Inflammatory macrophage treated with lipopolysaccharide for 1 hour (primary cell): ENCODE measurements at places on chromosomes 6 and 20.

GRCh38 chr6:33668914-33669313, 42.6 kb downstream of the UQCC2 start:
- no peak for DNase-seq

DNA sequence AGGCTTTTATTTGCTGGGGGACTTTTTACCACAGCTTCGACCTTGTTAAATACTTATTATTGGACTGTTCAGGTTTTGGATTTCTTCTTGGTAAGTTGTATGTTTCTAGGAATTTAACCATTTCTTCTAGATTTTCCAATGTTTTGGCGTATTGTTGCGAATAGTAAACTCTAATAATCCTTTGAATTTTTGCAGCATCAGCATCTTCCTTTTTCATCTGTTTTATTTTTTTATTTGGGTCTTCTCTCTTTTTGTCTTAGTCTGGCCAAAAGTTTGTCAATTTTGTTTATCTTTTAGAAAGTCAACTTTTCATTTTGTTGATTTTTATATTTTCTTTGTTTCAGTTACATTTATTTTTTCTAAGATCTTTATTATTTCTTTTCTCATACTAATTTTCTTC, 1272.0 kb downstream of the HACE1 start:
- no peak for DNase-seq

GRCh38 chr20:58408603-58409246, 19.7 kb downstream of the VAPB start:
- no peak for DNase-seq

- DNase-seq = no peak
These were observed 183.4 kb downstream of the ADGRG6 start for GRCh38 chr6:142485256-142485655.

DNA sequence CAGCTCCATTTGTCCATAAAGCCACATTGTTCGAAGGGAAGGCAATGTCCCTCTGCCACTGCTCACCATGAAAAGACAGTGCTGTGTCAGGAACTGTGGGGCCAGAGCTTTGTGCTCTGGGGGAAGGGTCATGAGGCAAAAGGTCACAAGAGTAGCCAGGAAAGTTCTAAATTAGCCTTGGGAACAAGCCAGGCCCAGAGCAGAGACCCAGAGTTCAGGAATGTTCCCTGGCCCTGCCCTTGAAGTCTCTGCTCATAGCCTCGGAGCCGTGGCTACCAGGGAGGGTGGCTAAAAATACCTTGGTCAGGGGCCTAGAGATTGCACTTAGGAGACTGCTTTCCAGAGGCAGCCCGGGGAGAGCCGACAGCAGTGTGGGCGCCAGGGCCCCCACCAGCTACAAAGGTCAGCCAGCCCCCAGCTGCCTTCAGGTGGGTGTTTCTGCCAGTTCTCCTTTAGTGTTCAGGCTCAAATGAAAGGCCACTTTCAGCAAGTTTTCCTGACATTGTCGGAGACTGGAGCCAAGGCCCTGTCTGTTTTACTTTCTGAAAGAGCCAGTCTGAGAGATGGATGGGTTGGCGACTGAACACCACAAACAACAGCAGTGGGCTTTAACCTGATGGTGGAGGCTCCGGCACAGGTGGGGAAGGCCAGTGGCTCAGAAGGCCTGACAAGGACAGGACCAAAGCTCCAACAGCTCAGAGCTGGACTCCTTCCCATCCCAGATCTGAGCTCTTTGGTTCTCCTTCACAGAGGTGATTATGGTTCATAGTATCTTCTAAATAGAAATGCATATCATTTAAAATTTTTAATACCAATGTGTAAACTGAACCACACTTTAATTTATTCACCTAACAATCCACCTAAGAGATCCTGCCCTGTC, 76.2 kb downstream of the CDH26 start:
- no peak for DNase-seq

GRCh38 chr6:78666764-78667163, 200.6 kb upstream of the IRAK1BP1 start:
- DNase-seq = no peak

- no peak for DNase-seq
These were observed 143.5 kb downstream of the ANKRD60 start for GRCh38 chr20:58084966-58085365.

- no peak for DNase-seq
These were observed 150.8 kb upstream of the RNF24 start for GRCh38 chr20:4165984-4166725.

GRCh38 chr6:73180763-73181619, 44.3 kb downstream of the KHDC1L start:
- peak; percentile 48 for DNase-seq

GRCh38 chr20:1535420-1536175, 21.9 kb downstream of the SIRPD start:
- peak; percentile 95 for DNase-seq

DNA sequence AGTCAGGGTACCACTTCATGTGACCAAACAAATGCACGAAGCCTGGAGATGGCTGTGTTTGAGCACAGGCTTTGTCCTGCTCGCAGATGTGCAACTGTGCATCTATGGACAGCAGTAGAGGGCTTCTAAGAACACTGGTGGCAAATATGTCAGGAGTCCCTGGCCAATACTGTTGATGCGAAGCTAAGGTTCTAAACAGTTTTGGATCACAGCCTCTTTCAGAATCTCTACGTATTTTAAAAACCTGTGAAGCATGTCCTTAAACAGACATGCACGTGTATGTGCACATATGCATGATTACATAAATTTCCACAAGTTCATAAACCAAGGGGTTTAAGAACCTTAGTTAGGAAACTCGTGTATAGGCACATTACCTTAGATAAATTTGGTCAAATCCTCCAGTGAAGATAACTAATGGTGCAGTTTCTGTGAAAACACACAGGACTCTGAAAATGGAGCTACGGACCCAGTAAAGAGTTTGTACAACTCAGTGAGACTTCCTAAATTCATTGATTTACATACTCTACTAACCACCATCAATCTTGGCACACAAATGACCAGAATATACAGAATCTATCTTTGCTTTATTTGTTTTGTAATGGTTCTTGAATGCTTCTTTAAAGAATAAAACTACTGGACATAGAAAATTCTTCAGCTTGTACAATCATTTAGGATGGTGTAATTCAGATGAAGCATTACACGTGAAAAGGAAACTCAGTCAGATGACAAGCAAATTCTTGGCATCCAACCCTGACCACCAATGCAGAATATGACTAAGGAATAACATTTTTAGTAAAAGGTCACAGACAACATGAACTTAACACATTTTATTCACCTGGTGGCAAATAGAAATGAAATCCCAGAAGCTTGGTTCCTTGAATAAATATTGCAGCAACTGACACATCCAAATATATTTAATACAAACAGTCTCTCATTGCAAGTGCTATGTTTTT, 27.4 kb downstream of the KCNQ5 start:
- DNase-seq = no peak

DNA sequence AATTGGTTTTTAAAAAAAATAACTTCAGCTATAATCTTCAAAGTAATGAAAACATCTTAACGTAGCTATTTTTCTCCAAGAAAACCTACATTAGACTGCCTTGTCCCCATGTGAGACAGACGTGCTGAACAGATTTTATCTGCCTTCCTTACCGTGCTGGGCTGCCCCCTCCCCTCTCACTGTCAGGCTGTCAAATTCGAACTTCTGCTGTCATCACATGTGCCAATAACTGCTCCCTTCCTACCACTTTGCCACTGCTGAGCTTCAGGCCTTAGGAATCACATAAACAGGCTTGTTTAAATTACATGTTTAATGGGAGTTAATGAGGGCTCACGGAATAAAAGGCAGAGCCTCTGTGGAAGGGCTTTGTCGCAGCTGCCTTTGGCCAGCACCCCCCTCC, 77.0 kb upstream of the NHSL1 start:
- DNase-seq = no peak

GRCh38 chr6:150290429-150290828, 78.4 kb upstream of the IYD start:
- peak; percentile 13 for DNase-seq

GRCh38 chr20:17169585-17170136, 57.2 kb upstream of the PCSK2 start:
- DNase-seq = no peak

GRCh38 chr20:60888771-60889170, 363.3 kb upstream of the CDH4 start:
- no peak for DNase-seq

DNA sequence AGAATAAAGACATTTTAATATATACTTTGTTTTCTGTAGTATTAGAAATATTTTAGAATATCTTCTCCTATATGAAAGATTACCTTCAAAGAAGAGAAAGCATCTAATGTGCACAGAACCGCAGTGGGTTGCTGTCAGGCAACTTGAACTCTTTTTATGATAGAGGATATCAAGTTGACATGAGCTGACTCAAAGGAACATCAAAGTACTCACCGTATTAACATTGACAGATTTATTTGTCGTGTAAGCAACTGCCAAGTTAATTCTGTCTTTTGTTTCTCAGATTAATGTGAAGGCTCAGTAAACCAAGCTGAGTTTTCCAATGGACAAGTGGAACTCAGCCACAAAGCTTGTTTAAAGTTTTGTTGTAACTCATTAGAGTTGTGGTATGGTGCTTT, 2.2 kb upstream of the GINM1 start:
- DNase-seq = no peak

- no peak for DNase-seq
These were observed 209.2 kb downstream of the ZNF217 start for GRCh38 chr20:53384392-53384791.

- DNase-seq = peak; percentile 81
These were observed 5.0 kb downstream of the PCMT1 start for GRCh38 chr6:149754548-149754947.

DNA sequence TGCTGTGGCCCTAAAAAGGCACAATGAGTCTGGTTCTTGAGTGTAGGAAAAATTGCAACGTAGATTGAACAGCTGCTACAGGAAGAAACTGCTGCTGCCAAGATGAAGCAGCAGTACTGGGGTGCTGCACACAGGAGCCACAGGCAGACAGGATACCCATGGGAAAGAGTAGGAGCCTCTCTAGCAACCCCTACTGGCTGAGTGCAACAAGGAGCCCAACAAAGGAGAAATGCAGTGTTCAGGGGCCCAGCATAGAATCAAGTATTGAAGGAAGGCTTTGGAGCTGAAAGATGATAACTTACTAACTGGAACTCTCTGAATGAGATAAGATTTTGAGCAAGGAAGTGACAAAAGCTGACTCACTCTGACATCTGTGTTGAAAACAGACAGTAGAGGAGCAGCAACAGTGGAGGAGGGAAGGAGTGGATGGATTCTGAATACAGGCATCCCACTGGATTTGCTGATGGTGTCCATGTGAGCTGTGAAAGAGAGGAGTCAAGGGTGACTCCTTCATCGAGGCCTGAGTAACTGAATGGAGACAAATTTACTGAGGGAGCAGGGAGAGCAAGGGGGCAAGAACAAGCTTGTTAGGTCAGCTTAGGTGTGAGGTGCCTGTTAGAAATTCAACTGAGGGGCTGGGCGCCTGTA, 534.7 kb upstream of the JARID2 start:
- peak; percentile 81 for DNase-seq

DNA sequence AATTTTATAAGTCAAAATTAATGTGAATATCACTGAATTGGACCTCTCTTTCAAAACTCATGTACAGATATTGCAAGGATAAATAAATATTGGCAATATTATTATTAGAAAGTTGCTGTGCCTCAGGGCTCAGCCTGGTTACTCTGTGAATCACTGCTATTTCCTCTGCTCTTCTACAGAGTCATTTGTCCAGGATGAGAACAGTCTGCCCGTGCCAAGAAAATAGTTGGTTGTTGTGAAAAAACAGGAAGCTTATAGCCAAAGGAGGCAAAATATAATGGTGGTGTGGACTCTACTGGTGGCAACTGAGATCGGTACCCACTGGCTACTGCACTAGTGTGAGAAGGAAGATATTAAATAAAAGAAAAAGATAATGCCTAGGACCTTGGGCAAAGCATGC, 93.6 kb downstream of the RIMS1 start:
- no peak for DNase-seq

- DNase-seq = peak; percentile 8
These were observed 25.4 kb upstream of the FOXF2 start for GRCh38 chr6:1363729-1364572.

- no peak for DNase-seq
These were observed 123.7 kb upstream of the BTN3A2 start for GRCh38 chr6:26241033-26241895.

DNA sequence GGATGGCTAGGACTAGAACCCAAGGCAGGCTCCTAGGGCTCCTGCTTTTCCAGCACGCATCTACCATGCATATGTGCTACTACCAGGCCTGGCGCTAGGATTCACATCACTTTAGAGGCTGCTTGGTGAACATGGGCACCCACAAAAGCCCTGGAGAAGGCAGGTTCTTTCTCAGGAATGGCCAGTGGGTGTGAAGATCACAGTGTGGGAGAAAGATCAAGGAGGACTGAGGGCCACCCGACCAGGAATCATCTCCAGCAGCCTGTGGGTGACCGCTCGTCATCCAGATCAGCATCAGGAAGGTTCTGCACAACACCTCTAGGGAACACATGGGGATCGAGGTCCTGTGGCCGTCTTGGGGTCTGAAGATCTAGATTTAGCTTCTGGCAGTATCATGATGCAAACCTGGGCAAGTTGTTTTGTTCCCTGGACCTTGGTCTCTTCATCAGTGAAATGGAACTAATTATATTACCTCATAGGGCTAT, 27.3 kb downstream of the SRSF3 start:
- DNase-seq = no peak

DNA sequence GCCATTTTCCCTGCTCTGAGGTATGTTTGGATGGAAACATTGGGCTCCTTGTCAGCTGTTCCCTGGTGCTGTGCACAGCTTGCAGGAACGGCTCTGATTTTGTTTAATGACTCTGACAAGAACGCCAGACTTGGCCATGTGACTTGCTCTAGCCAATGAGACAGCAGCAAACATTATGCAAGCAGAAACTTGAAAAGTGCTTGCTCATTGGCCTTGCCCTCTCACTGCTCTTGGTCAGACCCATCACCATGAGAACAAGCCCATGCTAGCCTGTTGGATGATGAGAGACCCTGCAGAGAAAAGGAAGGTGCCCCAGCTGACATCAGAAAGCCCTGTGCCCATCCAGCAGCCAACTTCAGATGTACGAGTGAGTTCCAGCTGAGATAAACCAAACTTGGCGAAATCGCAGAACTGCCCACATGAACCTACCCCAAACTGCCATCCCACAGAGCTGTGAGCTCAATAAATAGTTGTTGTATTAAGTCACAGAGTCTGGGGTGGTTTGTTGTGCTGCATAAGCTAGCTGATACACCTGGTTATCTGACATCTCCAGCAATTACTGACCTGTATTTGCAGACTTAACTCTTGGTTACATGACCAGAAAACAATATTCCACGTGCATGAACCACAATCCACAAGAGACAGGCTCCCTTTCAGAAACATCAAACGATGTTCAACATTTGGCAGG, 96.9 kb downstream of the JPH2 start:
- no peak for DNase-seq

GRCh38 chr6:151015101-151015700, 149.7 kb downstream of the MTHFD1L start:
- no peak for DNase-seq
